Endodermal cell (in vitro differentiated cells): ENCODE measurements at places on chromosomes 7 and 10.

DNA sequence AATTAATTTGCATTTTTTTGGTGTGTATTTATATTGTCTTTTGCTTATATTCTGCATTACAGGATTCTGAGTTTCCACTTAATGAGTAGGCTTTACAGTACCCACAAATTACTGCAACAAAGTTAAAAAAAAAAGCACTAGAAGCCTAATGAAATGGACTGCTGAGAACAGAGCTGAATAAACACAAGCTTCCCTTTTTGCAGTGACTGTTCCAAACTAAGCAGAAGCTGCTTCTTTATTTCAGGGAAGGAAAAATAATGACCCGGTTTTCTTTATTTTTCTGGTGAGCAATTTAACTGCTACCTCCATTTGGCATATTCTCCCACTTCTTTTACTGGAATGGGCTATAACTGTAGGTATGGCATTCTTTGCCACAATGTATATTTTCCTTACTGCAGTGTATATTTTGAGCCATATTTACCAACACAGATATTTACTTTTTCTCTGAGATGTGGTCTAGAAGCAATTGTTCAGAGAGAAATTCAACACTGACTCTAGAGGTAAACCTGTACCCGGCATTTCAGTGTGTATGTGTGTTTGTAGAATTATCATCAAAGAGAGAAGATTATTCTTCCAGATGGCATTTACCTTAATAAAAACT, 56.9 kb downstream of the HDAC9 start:
- DNase-seq, result no peak

GRCh38 chr7:77337456-77337990, 78.6 kb downstream of the GSAP start:
- no peak for DNase-seq

DNA sequence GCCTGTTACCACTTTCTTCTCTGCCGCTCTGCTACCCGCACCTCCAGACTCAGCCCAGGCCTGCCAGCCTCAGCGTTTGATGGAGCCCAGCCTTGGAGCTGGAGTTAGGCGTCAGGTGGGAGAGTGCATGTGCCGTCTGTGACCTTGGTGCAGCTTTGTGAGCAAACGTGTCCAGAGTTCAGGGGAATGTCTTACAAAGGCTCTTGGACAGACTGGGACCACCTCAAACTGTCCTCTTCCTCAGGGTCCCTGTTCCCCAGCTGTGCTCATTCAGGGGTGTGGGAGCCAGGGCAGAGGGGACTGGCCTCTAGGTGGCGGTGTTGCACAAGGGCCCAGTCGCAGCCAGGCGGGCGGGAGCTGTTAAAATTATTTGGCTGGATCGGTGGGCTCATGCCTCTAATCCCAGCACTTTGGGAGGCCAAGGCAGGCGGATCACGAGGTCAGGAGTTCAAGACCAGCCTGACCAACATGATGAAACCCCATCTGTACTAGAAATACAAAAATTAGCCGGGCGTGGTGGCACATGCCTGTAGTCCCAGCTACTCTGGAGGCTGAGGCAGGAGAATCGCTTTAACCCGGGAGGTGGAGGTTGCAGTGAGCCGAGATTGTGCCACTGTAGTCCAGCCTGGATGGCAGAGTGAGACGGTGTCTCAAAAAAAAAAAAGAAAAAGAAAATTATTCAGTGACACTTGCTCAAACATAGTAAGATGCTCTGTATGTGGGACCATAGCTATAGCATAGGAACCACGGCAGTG, 89.2 kb downstream of the ADCY1 start:
- peak; percentile 87 for DNase-seq

DNA sequence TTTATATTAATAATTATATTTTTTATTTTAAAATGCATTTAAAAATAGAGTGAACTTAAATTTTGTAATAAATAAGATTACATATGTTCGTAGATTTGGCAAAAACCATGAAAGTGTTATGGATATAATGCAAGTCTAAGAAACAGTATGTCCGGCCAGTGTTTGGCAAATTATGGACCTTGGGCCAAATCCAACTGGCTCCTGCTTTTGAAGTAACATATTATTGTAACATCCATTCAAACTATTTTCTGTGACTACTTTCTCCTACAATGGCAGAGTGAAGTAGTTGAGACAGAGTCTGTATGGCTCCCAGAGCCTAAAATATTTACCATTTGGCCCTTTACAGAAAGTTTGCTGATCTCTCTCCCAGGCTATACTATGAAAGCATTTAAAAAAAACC, 38.9 kb downstream of the TMEM229A start:
- no peak for DNase-seq

DNA sequence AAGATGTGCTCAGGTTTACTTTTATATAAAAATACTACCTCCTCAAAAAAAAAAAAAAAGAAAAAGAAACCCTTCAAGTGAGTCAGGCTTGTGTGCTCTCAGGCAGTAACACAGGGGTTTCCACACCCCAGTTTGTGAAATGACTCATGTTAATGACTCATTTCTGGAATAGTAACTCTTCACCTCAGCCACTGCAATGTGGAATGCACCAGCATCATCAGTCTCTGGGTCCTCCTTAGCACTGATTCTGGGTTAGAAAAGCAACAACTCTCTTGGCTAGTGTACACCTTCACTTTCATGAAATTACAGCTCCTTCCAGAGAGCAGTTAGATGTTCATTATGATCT, 110.6 kb downstream of the EMX2 start:
- no peak for DNase-seq
